OCI-LY7 (cell line): ENCODE measurements at places on chromosomes 5 and 9. TPM values are rescaled to one million over a fixed set of nuclear protein-coding genes. Genes with fewer than 3 reads are reported as not detected.

Gene ANKRD34B
- total RNA-seq, result not detected in 2 replicates

Gene PTGS1
- total RNA-seq, result 1.5 and 2.2 TPM in 2 replicates

Gene CAMK2A
- not detected in 2 replicates for total RNA-seq

Gene PCDHA12
- total RNA-seq, result not detected in 2 replicates

Gene OGN
- not detected in 2 replicates for total RNA-seq

Gene AGTPBP1
- 37.2 and 45.8 TPM in 2 replicates for total RNA-seq

Gene AIF1L
- total RNA-seq, result not detected in 2 replicates

Gene PCDHGB7
- 4.5 and 5.4 TPM in 2 replicates for total RNA-seq

Gene TAF1L
- 0.06 TPM in 1 of 2 replicates, not detected in the other for total RNA-seq

Gene CDX1
- not detected in 2 replicates for total RNA-seq

Gene LCN10
- total RNA-seq, result not detected in 2 replicates

Gene AGXT2
- not detected in 2 replicates for total RNA-seq

Gene ARSI
- not detected in 2 replicates for total RNA-seq

Gene PRDM9
- not detected in 2 replicates for total RNA-seq

Gene FBP2
- not detected in 2 replicates for total RNA-seq

- no peak for DNase-seq
Observed at GRCh38 chr5:69217151-69217511, 17.6 kb upstream of the CDK7 start.

DNA sequence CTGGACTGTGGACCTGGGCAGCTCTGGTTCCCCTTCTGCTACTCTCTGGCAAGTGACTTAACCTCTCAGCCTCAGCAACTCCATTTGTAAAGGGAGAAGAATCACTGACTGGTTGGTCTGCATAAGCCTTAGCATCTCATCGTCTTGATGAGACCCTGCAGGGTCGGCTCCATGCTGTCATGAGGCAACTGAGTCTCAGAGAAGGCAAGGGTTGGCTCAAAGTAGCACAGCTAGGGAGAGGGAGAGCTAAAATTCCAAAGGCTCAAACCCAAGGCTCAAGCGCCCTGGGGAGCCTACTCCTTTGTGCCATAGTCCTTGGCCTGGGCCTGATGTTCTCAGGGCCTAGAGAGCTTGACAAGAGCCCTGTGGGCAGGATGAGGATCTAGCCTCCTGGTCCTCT lies 4.5 kb downstream of the FGFR4 start:
- no peak for DNase-seq

- DNase-seq, result peak; percentile 73
Observed at GRCh38 chr9:107172160-107172978, 110.7 kb upstream of the RAD23B start.

DNA sequence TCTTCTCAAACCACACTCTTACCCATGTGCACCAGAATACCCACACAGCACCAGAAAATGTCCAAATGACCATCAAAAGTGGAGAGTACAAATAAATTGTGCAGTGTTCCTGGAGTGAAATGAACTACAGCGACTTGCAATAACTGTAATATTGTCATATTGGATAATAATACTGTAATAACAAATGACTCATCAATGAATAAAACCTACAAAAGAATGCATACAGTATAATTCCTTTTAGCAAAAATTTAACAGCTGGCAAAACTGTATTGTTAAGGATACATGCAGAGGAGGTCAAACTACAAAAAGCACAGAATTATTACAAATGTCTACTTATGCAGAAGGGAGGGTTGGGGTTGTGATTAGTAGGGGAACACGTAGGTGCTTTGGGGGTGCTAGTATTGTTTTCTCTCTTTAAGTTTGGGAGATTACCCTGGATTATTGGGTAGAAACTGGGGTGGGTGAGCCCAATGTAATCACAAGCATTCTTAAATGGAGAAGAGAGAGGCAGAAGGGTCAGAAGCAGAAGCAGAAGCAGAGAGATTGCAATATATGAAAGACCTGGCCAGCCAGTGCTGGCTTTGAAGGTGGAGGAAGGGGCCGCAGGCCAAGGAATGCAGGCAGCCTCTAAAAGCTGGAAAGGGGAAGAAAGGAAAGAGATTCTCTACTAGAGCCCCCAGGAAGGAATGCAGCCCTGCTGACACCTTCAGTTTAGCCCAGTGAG lies 21.8 kb downstream of the IRF1 start:
- no peak for DNase-seq

GRCh38 chr5:50476549-50476948 lies 35.5 kb upstream of the EMB start:
- peak; percentile 26 for DNase-seq

DNA sequence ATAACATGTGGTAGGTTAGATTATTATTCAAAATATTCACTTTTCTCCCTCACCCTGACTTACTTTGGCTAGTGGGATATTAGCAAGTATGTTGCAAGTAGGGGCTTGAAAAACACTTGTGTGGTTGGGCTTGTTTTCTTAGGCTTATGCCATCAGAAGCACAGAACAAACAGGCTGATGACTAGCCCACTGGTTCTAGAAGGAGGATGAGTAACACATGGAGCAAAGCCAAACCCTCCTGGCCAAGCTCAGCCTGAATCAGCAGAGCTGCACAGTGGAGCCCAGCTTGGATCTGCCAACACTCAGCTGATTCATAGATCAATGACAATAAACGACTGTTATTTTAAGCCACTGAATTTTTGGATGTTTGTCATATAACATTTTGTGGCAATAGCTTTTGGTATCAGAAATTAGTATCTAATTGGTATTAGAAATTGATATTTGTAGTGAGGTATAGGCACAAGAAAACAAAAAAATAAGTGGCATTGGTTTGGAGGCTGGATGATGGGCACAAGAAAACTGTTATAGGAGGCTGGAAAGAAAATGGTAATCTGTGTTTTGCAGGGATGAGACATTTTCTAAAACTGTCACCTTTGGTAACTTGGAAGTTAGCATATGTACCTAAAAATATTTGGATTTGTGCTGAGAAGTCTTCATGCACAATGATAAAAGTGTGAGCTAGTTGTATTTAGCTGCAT lies 46.1 kb upstream of the ZBED3 start:
- no peak for DNase-seq

- DNase-seq, result no peak
Observed at GRCh38 chr5:59193616-59194319, 610.9 kb downstream of the RAB3C start.

GRCh38 chr5:113039229-113039933 lies 62.8 kb downstream of the DCP2 start:
- DNase-seq, result no peak

DNA sequence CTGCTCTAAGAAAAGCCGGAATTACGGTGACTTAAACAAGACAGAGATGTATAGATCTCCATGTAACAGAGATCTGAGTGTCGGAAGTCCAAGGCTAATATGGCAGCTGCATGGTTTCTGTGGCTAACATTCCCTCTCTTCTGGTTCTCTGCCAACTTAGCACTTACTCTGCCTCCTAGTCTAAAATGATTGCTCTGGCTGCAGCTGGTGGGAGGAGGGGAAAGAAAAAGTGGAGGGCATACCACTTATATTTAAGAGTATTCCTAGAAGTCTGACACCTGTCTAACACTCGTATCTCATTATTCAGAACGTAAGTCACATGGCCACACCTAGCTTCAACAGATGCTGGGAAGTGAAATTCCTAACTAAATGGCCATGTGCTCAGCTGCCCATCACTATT lies 551.5 kb upstream of the TLE4 start:
- no peak for DNase-seq

GRCh38 chr9:132078699-132079356 lies 839 bp downstream of the MED27 start:
- DNase-seq, result no peak

DNA sequence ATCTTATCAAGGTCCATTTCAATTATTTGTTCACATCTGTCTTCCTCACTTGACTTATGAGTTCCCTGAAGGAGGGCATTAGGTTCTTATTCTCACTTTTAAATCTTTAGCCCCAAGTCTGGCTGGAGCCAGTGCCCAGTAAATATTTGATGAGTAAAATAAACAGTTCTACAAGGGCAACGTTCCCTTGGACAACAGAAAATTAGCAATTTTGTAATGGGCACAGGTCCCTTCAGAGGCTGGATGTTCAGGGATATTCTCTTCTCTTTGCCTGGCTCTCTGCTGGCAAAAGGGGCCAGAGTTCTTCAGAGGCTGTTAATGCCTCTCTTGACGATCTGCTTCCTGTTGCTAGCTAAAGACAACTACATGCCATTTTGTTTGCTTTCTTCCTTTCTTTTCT lies 149.7 kb downstream of the SEMA6A start:
- DNase-seq, result no peak

DNA sequence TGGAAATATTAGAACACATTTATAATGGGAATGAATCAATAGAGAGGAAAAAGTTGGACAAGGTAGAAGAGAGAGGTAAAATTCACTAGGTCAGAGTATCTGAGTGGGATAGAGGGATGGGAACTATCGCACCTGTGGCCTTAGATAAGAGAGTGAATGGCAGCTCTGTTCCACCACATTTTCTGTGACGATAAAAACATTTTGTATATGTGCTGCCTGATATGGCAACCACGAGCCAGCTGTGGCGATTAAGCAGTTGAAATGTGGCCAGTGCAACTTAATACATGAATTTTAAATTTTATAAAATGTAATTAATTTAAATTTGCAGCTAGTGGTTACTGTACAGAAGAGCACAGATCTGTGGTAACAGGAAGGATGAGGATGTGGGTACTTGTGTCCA lies 46.7 kb downstream of the ZNF354A start:
- no peak for DNase-seq

- no peak for DNase-seq
Observed at GRCh38 chr5:179777909-179778308, 15.9 kb upstream of the LTC4S start.

DNA sequence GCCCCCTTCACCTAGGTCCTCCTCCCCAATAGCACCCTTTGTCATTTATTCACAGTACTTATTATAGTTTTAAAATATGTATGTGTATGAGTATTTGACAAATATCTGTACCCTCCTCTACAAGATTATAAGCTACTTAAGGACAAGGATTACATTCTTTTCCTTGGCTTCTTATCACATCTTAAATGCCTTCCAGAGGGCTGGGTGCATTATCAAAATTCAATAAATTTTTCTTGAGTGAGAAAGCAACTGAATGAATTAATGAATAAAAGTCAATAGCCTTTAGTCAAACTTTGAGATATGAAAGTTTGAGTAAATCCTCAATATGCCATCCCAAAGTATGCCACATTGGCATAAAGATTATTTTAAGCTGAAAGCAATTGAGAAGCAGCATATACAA lies 621.7 kb downstream of the DNAH5 start:
- DNase-seq, result no peak

DNA sequence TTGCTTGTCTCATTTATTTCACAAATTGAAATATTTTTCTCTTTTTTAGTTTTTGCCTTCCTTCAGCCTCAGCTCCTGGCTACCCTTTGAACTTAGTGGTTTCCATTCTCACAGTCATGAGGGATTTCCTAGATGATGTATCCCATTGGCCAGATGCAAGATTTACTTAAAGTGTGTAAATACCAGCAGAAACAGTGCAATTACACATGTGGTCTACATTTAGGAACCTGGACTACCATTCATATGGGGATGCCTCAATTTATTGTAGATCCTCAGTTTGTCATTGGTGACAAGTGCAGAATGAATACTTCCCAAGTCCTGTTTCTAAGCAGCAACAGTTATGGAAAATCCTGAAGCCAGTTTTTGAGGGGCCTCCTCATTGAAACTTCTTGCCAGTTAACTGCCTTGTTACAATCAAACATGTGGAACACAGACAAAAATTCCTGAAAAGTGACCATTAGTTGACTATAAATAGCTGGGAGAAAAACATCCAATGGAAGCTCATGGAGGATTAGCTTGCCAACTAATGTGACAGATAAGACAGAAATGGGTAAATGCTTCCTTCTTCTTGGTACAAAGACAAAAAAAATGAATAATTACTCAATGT lies 113.6 kb upstream of the FER start:
- no peak for DNase-seq

DNA sequence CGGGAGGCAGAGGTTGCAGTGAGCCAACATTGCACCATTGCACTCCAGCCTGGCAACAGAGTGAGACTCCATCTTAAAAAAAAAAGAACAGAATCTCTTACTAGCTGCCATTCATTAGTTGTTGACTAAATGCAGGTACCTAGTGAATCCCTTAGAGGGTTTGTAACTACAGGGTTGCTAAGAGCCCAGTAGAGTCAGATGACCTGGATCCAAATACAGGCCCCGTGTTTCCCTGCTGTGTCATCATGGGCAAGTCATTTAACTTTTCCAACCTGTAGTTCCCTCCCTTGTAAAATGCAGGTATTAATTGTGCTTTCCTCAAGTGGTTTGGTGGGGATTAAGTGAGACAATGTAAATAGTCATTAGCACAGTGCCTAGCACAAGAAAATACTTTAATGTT lies 32.8 kb downstream of the PLAC8L1 start:
- DNase-seq, result no peak
